CD4-positive, alpha-beta T cell treated with Interleukin-2 at 100 ng/mL for 4 hours (primary cell): ENCODE measurements at places on chromosomes 3 and 15.

DNA sequence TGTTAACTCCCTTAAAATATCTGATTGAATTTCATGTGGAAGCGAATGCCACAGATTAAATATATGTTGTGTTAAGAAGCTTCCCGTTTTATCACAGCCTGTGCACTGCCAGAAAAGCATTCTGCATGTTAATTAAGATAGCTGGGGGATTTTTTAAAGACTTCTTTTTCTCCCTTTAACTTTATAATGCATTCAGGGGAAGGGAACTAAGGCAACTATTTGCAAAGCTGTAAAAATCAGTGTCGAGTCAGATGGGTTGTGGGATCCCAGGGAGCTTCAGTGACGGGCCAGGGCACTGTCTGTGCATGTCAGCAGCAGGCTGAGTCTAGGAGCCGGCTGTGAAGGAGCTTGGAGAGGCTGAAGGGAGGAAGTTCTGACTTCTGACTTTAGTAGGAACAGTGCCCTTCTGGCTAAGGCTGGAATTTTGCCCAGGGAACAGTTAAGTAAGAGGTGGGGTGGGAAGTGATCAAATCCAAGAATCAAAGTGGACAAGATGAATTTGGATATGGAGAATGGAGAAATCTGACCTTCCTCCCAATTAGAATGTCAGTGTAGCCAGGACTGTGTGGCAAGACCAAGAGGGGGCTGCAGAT is 77.7 kb downstream of the ABHD5 start:
- DNase-seq: no peak

GRCh38 chr3:10993729-10994065 is 1.1 kb downstream of the SLC6A1 start:
- no peak for DNase-seq

GRCh38 chr3:177816667-177817208 is 619.5 kb upstream of the TBL1XR1 start:
- no peak for DNase-seq

DNA sequence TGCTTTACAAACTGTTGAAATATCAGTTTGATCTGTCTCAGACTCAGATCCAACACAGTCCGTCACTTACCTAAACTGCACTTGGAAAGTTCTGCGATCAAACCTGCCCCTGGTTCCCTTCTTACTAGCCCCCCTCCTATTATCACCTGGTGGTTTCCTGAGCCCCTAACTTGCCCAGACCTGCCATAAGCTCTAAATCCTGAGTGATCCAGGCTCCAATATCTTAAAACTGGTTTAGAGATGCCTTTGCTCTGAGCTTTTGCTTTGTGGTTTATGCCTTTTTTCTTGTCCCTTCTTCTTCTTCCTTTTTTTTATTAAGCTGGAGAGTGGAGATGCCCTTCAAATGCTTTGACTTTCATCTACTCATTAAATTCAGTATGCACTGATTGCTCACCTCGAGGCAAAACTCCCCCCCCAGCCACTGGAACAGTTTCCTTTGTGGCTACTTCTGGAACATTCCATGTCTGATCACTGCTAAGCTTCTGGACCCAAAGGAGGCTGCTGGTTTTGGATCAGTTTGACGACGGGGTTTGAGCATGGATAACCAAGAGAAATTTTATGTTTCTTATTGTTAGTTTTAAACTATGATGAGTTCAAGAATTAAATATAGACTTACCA is 3.5 kb upstream of the ITGB5 start:
- no peak for DNase-seq

- DNase-seq: no peak
Measured at GRCh38 chr3:170426240-170426797, 7.7 kb downstream of the CLDN11 start.

- no peak for DNase-seq
Measured at GRCh38 chr3:51353691-51354090, 31.4 kb upstream of the MANF start.

DNA sequence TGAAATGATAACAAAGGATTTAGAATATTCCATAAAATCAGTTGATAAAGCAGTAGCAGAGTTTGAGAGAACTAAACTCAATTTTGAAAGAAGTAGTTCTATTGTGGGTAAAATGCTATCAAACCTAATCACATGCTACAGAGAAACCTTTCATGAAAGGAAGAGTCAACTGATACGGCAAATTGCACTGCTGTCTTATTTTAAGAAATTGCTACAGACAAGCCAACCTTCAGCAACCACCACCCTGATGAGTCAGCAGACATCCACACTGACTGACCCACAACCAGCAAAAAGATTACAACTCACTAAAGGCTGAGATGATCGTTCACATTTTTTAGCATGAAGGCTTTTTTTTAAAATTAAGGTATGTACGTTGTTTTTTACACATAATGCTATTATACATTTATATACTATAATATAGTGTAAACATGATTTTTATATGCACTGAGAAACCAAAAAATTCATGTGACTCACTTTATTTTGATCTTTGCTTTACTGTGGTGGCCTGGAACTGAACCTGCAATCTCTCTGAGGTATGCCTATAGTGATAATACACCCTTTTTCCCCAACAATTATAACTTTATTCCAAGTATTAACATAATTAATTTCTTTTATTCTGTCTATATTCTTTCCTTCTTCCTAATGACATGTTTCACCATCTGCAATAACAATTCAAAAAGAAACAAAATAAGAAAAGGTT is 109.9 kb downstream of the TBC1D5 start:
- DNase-seq: peak; percentile 4

DNA sequence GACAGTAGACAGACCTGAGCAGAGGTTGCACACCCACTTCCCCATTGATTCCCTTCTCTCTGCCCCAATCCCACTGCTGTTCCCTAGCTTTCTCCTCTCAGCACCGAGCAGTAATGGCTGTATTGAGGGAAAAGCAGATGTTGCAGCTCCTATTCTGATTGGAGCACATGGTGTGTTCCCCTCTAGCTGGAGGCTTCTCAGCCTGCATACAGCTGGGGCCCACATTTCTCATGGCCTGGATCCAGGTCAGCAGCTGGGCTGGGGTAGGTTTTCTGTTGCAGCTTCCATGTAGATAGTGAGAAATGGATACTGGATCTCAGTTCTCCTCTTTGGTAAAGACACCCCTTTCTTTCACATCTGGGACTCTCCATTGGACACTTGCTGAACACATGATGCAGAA is 50.1 kb downstream of the RYR3 start:
- no peak for DNase-seq

DNA sequence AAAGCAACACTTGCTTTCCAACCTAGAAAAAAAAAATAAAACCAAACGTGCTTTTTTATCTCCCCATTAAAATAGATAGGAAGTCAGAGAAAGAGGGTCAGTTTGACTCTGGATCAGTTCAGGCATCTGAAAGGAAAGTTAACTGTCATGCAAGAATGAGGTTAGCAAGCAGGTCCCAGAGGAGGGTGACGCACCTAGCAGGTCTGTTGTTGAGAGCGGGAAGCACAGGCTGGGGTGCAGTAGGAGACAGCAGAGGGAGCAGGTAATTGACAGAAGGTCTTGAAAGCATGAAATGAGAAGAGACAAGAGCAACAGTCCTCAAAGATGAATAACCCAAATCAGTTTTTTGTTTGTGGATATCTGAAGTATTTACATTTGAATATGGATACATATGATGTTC is 82.5 kb downstream of the ANO10 start:
- DNase-seq: no peak

DNA sequence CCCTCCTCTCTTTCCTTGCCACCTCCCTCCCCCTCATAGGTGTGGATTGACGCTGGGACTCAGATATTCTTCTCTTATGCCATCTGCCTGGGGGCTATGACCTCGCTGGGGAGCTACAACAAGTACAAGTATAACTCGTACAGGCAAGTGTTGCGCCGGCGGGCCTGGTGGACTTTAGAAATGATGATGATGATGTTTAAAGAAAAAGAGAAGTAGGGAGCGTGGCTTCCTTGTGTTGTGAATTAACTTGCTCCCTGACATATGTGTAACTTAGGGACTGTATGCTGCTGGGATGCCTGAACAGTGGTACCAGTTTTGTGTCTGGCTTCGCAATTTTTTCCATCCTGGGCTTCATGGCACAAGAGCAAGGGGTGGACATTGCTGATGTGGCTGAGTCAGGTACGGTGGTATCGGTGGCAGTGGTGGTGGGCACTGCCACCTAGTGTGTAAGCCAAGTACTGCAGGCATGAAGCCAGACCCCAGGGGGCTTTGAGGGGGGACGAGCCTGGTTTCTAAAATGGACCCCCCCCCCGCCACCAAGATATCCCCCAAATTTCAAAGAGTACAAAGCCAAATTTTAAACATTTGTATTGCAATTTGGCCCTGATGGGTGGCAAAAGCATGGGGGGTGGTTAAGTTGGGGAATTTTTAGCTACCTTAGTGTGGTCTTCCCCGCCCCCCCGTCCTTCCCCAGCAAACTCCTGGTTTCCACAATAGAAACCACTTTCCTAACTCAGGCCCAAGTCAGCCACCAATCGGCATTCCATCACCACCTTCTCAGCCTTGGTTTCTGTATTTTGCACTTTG is 65.6 kb downstream of the SLC6A6 start:
- peak; percentile 42 for DNase-seq

- DNase-seq: no peak
Measured at GRCh38 chr15:22959321-22960101, 20.7 kb downstream of the CYFIP1 start.

DNA sequence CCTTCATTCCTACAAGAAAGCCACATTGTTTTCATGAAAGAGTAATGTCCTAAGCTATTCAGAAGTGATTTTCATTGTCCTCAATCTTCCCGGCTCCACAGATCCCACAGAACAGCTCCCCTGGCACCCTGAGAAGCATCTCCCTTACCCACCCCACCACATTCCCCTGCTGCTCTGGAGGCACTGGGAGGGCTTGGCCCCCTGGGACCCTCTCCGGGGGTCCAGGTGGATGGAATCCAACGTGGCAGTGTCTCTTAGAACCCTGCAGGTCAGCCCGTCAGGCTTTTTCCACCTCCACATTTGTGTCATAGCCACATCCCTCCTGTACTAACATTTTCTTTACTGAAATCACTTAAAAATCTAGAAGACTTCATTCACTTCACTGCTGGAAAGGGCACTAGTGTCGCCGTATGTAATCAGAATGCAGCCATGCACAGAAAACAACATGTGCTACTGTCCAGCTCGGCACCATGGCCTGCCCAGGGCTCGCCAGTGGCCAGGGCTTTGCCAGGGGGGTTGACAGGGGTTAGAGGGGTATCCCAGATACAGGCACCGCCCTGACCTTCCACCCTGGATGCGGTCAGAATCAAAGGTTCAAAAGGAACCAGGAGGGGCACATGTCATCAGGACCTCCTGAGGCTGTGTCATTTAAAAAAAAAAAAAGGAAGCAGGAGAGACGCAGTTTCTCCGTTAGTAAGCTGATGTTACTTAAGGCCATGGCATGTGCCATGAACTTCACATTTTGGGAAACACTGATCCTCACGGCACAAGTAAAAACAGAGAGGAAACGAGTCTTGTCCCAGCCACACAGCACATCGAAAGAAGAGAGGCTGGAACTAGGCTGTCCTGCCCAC is 106.3 kb downstream of the LSM3 start:
- no peak for DNase-seq

GRCh38 chr3:159339131-159339530 is 537.3 kb downstream of the MFSD1 start:
- no peak for DNase-seq

- DNase-seq: no peak
Measured at GRCh38 chr15:57680021-57680420, 26.5 kb upstream of the POLR2M start.

DNA sequence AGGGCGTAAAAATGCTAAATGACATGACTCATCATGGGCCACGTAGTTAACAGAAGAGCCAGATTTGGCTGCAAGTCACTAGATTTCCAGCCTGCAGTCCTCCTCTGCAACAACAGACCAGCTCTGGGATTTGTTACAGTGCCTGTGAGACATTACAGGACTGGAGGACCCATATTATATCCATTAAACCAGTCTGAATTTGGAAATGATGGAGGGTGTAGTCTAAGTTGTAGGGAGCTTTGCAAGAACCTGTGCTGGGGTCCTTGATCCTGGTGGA is 10.8 kb downstream of the ZNF774 start:
- no peak for DNase-seq

DNA sequence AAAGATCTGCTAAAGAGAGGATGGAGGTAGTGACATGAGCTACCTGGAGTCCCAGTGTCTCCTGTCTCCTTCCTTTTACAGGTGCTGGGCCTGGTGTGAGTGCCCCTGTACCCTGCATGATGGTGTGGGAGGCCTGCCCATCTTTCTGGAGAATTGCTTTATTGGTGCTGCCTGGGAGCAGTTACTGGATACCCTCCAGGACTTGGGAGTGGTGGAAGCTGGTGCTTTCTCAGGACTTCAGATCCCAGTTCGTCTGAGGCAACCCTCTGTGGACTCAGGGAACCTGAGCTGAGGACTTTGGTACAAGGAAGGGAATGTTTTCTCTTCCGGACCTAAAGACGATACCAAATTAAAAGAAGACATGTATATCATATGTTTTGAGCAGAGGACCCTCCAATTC is 18.3 kb upstream of the NUDT16 start:
- no peak for DNase-seq

- DNase-seq: peak; percentile 65
Measured at GRCh38 chr3:9912294-9912935, 4.5 kb upstream of the IL17RC start.

DNA sequence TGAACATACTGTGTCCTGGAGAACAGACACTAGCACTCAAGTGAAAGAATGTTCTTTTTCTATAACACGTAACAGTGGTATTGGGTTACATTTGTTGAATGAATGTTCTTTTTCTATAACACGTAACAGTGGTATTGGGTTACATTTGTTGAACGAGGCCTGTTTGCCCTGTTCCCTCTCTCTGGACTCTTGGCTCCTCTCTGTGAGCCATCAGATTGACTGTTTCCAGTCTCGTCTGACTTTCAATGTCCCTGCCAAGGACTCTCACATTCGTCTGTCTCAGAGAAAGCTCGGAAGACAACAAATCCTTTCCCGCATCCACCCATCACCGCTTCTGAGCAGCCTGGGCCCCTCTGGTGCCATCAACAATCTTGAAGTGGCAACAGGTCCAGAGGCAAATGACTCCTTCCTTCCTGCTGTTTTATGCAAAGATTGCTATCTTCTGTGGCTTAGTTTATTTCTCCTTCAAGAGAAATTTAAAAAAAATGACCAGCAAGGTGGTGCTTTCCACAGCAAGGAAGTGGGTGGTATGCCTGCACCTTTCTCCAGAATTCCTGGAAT is 8.0 kb downstream of the TMEM45A start:
- no peak for DNase-seq
